ENCODE measurements at places on chromosomes 7 and 10.

DNA sequence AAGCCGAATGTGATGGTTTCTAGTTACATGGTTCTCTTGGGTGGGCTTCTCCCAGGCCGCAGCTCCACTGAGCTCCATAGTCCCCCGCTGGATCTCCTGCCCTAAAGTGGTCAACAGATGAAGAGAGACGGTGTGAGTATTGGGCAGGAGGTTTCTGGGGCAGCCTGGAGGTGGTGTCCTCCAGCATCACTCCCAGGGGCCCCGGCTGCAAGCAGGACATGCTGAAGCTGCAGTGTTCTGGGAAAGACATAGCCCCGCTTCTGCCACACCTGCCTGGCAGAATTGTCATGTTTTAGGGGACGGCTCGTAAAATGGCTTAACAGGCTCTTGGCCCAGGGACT lies 40.4 kb downstream of the CALML3 start:
- DNase-seq = no peak

- no peak for DNase-seq
These were observed 1.5 kb upstream of the RELN start for GRCh38 chr7:103990991-103991390.

- DNase-seq = no peak
These were observed 5.7 kb upstream of the R3HCC1L start for GRCh38 chr10:98128802-98129201.

DNA sequence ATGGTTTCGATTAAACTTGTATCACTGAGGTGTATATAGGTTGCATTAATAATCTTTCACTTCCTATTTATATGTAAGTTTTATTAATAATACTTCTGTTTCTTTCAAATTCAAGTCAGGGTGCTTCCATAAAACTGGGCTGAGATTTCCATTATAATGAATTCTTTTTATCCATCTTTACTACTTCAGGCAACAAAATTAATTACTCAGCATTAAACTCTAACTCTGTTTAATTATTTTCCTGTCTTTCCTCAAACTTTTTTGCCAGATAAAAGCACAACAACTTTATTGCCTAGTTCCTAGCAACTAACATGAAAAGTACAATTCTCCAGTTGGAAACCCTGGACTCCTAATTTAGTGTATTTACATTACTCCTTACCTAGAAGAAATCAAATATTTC lies 3.0 kb upstream of the MINDY3 start:
- DNase-seq = no peak

GRCh38 chr7:51238981-51239495 lies 77.6 kb downstream of the COBL start:
- no peak for DNase-seq

DNA sequence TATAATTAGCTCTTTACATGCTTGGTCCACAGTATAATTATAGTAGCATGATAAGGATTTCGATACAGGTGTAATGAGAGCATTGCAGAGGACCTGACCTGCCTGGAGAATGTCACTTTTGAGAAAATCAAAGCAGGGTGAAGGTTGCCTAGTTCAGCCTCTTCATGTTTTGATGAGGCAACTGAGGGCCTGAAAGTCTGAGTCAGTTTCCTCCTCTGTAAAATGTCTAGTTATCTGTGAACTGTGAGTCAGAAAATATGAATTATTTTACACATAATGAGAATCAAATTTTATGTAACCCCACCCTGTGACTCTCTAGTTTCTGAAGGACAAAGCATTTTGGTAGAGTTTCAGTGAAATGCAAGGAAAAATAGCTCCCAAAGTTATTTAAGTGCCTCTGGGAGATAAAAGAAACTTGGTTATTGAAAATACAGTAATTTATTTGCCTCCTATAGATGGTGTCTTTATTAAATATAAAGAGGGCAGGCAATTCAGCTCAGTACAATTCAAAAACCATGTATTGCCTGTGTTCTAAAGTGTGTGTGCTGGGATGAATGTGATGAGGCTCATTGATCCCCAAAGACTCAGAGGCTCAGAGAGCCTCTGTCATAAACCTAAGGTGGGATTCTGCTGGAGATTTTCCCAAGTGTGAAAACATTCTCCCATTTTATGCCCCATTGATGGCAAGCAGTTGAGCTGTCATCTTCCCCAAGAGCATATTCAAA lies 37.3 kb upstream of the SAMD9L start:
- no peak for DNase-seq

DNA sequence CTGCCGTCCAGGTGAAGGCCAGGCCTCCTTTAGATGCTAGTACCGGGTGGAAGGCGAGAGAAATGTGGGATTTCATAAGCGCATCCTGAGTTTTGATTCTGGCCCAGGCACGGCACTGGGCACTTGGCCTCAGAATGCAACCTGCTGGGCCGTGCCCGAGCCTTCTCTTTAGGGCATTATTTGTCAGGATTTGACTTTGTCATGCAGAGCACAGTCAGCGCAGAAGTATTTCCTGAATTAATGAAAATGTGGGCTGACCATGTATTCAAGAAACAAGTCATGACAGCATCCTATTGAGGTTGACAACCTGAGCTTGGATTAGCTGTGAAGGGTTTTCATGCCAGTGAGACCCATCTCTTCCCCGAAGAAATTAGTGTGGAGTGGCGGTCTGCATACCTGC lies 34.4 kb downstream of the RCC1L start:
- DNase-seq = no peak

- no peak for DNase-seq
These were observed 26.2 kb downstream of the GRID1 start for GRCh38 chr10:86340176-86340990.

DNA sequence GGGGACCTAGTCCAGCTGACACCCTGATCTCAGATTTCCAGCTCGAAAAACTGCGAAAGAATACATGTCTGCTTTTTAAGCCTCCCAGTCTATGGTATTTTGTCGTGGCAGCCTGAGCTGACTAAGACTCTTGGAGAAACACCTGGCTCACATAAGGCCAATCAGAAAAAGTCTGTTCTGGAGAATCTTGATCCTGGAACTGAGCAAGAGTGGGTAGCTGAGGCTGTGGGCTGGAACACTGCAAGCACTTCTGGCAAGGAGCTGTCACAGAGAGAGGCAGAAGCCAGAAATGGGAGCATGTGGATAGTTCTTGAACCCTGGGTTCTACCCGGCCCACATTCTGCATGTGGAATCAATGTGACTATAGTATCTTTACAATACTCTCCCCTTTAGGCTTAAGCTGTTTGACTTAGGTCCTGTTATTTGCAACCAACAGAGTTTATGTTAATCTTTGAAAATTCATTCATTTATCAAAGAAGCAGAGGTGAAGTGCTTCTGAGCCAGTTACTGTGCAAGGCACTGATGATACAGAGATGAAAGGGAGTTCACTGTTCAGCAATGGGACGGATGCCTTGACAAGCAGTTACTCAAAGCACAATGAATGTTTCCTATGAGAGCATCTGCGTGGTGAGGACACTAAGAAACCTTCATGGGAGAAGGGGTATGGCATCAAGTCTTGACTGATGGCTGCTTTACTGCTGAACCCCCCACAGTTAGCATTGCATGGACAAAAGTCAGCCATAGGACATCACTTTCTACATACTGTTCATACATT lies 4.4 kb upstream of the C10orf90 start:
- no peak for DNase-seq

DNA sequence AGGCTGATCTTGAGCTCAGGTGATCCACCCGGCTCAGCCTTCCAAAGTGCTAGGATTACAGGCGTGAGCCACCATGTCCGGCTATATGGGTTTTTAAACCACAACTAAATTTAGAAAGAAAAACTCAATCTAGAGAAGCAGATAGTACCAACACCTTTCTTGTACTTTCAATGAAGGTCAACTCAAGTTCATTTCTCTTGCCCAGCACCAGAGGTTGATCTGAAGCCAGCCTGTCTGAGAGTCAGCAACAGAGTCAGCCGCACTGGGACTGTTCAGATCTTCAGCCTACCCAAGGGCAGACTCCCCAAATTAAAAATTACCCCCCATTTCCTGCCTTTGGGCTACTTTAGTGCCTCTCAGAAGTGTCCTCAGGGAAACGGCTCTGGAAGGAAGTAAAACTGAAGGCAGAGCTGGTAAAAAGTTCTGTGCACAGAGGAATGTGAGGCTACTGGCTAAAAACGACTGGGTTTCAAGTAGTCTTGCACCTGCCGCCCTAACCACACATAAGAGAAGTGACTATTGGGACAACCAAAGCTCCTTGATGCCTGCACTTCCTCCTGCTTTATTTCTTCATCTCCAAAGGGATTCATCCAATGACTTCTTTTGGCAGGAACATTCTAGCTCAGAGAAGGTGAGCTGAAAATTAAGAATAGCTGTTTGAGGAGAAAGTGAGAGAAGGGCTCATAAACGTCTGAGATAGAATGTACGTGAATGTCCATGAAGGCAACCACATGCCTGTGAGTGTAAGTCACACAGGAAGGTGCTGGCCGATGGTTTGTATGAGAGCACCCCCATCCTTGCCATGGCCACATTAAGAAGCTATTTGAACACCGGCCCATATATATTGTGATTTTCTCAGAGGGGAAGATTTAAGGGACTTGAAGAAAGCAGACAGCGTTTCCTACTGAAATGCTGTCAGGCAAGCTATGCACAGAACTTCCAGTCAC lies 142.4 kb upstream of the PRR15 start:
- DNase-seq = no peak

DNA sequence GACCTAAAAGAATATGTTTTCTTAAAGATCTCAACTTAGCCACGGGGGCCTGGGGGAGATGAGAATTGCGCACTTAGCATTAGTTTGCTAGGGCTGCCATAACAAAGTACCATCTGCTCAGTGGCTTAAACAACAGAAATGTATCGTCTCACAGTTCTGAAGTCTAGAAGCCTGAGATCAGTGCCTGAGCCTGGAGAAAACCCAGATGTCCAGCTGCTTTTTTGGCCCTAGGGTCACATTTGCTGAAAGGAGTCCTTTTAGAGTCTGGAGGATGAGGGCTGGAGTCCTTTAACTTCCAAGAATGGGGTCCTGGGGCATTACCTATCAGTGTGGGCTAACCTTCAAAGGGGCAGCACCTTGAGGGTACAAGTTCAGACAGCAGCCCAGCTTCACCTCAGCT lies 48.2 kb downstream of the SMURF1 start:
- DNase-seq = no peak

DNA sequence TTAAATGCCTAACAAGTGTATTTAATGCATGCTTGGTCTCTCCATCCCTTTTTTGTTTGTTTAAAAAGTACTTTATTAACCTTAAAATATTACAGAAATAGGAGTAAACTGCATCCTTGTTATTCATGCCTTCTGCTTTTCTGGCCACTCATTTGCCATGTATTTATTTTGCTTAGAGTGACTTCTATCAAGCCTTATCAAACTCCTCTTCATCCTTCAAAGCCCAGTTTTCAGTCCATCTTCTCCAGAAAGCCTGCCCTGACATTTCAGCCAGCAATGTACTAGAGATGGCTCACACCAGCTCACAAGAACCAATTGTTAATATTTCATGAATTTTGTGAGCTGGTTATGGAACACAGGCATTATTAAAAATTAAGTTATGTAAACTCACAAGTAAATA lies 82.8 kb downstream of the NHLRC2 start:
- DNase-seq = no peak

DNA sequence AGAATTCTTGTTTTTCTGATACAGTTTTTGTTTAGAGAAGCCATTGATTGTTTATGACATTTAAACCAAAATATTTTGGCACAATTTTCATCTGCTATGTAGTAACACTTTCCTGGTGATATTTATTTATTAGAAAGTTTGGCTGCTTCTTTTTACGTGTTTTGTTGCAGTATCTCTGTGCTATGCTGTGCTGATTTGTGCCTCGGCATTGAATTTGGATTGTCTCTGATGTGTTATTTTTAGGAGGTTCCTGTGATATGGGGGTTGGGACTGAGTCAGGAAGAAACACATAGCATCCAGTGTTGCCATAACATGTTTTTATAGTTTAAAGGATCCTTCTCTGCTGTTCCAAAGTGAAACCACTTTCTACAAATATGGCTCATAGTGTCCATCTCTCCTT lies 1197.7 kb upstream of the LRRN3 start:
- no peak for DNase-seq

GRCh38 chr7:141738592-141739013 lies 445 bp downstream of the SSBP1 start:
- no peak for DNase-seq

DNA sequence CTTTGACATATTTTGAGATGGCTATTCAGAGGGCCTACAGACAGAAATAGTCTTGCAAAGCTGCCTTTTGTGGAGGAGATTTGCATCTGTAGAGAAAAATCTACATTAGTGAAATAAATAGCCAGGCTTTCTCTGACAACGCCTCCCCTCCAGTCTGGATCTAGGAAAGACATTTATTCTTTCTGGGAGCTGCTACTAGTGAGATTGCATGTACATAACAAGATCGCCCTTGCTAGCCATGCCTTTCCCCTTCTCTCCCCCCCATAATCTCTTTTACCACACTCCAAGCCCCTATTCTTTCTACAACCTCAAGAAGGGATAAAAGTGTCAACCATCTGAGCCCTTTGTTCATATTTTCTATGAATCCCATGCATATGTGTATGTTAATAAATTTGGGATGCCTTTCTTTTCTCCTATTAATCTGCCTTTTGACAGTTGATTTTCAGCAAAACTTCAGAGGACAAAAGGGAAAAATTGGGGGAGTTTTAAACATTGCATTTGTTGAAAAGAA lies 194.2 kb downstream of the SNX13 start:
- no peak for DNase-seq

DNA sequence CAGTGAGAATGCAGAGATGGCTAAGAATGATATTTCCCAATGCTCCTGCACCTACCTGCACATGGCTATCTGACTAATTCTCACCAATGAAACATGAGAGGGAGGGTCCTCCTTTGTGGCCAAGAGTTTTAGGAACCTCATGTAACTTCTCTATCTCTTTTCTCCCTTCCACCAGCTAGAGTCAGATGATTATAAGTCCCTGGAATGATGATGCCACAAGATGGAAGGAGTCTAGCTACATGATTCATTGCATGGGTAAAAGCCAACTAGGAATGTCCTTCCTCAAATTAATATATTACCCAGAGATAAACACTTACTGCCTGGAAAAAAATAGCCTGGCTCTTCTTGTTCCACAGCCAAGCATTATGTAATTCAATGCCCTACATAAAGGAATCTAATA lies 55.1 kb upstream of the AASS start:
- DNase-seq = no peak

- no peak for DNase-seq
These were observed 457 bp downstream of the NSUN5 start for GRCh38 chr7:73308074-73308664.

GRCh38 chr10:48885376-48885775 lies 54.3 kb downstream of the LRRC18 start:
- no peak for DNase-seq
